Articular chondrocyte of knee joint (primary cell): ENCODE measurements at places on chromosomes 3 and 15. TPM values are rescaled to one million over a fixed set of nuclear protein-coding genes. Genes with fewer than 3 reads are reported as not detected.

WDR49 gene
- total RNA-seq = 0.26 and 0.65 TPM in 2 replicates

ZCWPW2 gene
- 0.91 and 2.2 TPM in 2 replicates for total RNA-seq

LIPH gene
- total RNA-seq = under 0.01 TPM in 1 of 2 replicates, not detected in the other

A4GNT gene
- not detected in 2 replicates for total RNA-seq

KCNMB2 gene
- total RNA-seq = 0.11 TPM in 1 of 2 replicates, not detected in the other

TM4SF1 gene
- 575 and 630 TPM in 2 replicates for total RNA-seq

NRROS gene
- 1.4 and 1.5 TPM in 2 replicates for total RNA-seq

APOD gene
- total RNA-seq = 0.91 and 2.8 TPM in 2 replicates

SPESP1 gene
- total RNA-seq = 0.97 and 5.4 TPM in 2 replicates

PYGO1 gene
- 20.4 and 20.5 TPM in 2 replicates for total RNA-seq

RTP1 gene
- total RNA-seq = not detected in 2 replicates

GALNT15 gene
- 26.9 and 54.3 TPM in 2 replicates for total RNA-seq

POPDC2 gene
- 0.65 and 1.3 TPM in 2 replicates for total RNA-seq

ROPN1 gene
- total RNA-seq = 0.22 TPM in 1 of 2 replicates, not detected in the other

CAPN7 gene
- 45.2 and 46.9 TPM in 2 replicates for total RNA-seq

PLSCR5 gene
- total RNA-seq = not detected in 2 replicates

SLC15A2 gene
- total RNA-seq = 0.13 and 0.97 TPM in 2 replicates

ATP13A3 gene
- 228 and 241 TPM in 2 replicates for total RNA-seq

GJD2 gene
- total RNA-seq = not detected in 2 replicates

ERC2 gene
- total RNA-seq = 0.11 TPM in 1 of 2 replicates, not detected in the other

GOLGA6L1 gene
- not detected in 2 replicates for total RNA-seq

BTLA gene
- not detected in 2 replicates for total RNA-seq

PSMD2 gene
- 218 and 257 TPM in 2 replicates for total RNA-seq

CSK gene
- 19.9 and 24.6 TPM in 2 replicates for total RNA-seq

PP2D1 gene
- total RNA-seq = not detected in 2 replicates

ADAM10 gene
- total RNA-seq = 181 and 247 TPM in 2 replicates

SPRED1 gene
- 36.3 and 45.1 TPM in 2 replicates for total RNA-seq

SETD5 gene
- 88.4 and 113 TPM in 2 replicates for total RNA-seq

DVL3 gene
- 23.5 and 27.4 TPM in 2 replicates for total RNA-seq

DUOX1 gene
- under 0.01 and 0.13 TPM in 2 replicates for total RNA-seq

FOXL2NB gene
- 0.13 and 0.22 TPM in 2 replicates for total RNA-seq

PLAAT1 gene
- total RNA-seq = not detected in 2 replicates

FAM81A gene
- 0.91 and 1.4 TPM in 2 replicates for total RNA-seq

GPR160 gene
- 0.26 and 0.65 TPM in 2 replicates for total RNA-seq

FHIT gene
- total RNA-seq = 3.7 and 5.4 TPM in 2 replicates

CHRNA5 gene
- 0.26 and 0.32 TPM in 2 replicates for total RNA-seq

SERPINI2 gene
- total RNA-seq = not detected in 2 replicates

RBP2 gene
- total RNA-seq = not detected in 2 replicates
